ENCODE measurements at places on chromosomes 12 and 14.
A peak's percentile ranks its signal among the peaks of the same experiment; 100 is the strongest.

GRCh38 chr14:89388853-89389252, 28.2 kb downstream of the FOXN3 start:
- no peak for DNase-seq

GRCh38 chr14:91893669-91894068, 26.3 kb upstream of the TC2N start:
- DNase-seq = no peak

DNA sequence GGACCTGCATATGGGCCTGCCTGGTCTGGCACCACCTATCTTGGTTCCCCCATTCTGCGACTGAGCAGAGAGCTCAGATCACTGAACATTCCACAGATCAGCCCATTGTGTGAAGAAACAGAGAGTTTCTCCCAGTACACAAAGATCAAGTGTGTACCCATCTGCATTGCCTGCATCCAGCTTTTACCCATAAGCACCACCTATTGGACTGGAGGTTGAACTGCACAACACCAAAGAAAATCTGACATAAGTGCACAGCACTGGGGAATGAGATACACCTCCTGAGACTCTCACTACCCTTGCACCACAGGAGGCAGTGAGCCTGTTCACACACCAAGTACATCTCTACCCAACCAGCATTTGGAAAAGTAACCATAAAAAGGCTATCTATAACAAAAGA, 362.6 kb upstream of the CLEC14A start:
- no peak for DNase-seq

- no peak for DNase-seq
Measured at GRCh38 chr14:62307844-62308243, 545.6 kb downstream of the SNAPC1 start.

- DNase-seq = no peak
Measured at GRCh38 chr12:14810167-14810952, 3.6 kb downstream of the SMCO3 start.

DNA sequence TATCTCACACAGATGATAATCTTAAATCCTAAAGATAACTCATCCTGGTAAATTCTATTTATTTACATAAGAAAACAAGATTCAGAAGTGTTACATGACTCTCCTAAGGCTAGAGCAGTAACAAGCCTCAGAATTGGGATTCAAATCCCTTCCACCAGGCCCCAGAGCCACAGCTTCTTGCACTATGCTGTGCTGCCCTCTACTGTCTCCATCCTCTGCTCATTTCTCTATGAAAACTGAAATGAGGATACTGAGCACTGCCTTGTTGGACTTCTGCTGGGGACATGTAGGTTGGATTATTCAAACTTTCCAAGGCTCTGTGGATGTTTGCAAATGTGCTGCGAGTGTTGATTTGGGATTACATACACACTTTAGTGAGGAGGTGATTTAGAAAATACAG, 23.5 kb upstream of the C12orf50 start:
- DNase-seq = no peak

- no peak for DNase-seq
Measured at GRCh38 chr12:106042037-106042436, 96.7 kb downstream of the NUAK1 start.

- no peak for DNase-seq
Measured at GRCh38 chr12:12577786-12578185, 15.1 kb upstream of the DUSP16 start.

GRCh38 chr12:100942984-100943749, 148.6 kb downstream of the ANO4 start:
- no peak for DNase-seq

DNA sequence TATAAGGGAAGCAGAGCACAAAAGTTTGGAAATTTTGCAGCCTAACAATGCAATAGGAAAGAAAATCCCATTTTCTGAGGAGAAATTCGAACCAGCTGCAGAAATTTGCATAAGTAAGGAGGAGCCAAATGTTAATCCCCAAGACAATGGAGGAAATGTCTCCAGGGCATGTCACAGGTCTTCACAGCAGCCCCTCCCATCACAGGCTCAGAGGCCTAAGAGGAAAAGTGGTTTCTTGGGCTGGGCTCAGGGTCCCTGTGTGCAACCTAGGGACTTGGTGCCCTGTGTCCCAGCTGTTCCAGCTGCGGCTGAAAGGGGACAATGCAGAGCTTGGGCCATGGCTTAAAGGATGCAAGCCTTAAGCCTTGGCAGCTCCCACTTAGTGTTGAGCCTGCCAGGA, 190.0 kb downstream of the MDGA2 start:
- no peak for DNase-seq

GRCh38 chr12:109995361-109995685, 845 bp downstream of the GIT2 start:
- no peak for DNase-seq

DNA sequence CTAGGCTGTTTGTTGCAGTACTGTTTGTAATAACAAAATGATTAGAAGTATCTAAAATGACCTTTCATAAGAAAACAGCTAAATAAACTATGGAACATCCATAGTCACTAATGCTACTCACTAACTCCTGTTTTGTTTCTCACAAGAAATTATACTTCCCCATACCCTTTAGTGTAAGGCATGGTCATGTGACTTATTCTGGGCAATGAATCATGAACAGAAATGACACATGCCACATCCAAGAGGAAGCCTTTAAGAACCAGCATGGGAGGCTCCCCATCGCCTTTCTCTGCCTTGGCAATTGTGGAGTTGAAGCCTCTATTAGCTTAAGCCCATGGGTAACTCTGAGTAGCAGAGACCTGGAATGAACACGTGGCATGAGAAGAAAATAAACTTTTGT, 49.3 kb downstream of the KSR2 start:
- no peak for DNase-seq

GRCh38 chr12:132702640-132703039, 8.0 kb upstream of the PGAM5 start:
- no peak for DNase-seq

DNA sequence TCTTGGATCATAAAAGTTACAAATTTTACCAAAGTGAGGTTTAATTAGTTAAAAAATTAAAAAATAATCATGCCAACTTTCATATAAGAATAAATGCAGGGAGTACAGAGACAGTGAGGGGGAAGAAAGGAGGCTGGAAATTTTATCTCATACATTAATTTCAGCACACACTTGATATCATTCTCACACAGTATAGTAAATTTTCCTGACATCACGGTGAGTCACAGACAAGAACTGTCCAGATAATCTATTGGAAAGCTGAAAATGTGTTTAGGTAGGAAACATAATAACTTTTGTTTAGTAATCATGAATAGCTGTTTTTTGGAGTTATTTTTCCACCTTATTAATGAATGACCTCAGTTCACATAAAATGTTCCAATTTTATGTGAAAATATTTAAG, 1204.8 kb downstream of the GALC start:
- DNase-seq = no peak

DNA sequence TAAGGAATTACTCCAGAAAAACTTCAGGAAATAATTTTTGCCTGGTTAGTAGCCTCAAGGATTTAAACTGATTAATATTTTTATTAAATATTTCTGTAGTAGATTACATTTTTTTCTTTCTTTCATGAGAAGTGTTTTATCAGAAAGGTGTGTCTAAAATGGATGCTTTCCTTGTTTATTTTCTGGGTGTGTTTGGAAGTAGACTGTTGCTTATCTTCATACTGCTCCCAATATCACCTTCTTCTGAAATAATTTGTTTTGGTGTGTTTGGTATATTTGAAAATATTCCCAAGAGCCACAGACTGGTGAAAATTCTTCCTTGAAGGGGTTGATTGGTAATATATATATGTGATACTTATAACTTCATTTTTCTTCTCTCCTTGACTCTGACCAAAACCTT, 10.1 kb upstream of the REP15 start:
- no peak for DNase-seq

- no peak for DNase-seq
Measured at GRCh38 chr12:132190834-132191500, 46.7 kb downstream of the NOC4L start.

- DNase-seq = peak; percentile 95
Measured at GRCh38 chr12:68406134-68406576, 74.0 kb upstream of the MDM1 start.

- no peak for DNase-seq
Measured at GRCh38 chr12:131355361-131356245, 355.3 kb upstream of the SFSWAP start.

DNA sequence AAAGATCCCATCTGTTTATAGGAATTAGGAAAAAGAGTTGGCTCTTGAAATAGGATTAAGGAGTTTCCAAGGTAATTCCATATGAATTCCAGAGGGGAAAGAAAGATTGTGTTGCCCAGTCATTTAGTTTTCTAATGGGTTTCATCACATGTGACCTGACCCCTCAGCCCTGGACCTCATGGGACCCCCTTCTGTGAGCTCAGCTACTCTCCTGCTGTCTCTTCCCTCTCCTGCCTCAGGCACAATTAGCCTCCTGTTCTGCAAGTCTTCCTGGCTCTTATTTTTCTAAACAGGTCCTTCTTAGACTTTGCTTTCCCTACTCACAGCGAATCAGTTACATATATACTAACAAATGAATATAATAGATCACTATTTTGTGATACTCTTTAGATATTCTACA, 237.7 kb downstream of the TRHDE start:
- DNase-seq = no peak

DNA sequence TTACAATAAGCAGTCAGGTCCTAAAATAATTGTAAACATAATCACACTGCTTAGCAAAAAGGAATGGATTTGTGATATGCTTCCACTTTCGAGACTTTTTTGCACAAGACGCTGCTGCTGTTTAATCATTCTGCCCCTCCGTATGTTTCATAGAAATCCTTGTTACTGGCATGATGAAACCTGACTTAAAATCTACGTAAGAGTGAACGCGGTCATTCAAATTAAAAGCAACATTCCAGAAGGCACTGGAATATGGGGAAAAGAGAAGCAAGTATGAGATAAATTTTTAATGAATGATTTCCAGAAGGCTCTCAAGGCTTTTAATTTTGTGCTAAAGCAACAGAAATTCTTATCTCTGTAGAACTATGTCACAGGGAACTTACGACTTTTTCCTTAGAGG, 1.1 kb downstream of the CNIH1 start:
- no peak for DNase-seq

DNA sequence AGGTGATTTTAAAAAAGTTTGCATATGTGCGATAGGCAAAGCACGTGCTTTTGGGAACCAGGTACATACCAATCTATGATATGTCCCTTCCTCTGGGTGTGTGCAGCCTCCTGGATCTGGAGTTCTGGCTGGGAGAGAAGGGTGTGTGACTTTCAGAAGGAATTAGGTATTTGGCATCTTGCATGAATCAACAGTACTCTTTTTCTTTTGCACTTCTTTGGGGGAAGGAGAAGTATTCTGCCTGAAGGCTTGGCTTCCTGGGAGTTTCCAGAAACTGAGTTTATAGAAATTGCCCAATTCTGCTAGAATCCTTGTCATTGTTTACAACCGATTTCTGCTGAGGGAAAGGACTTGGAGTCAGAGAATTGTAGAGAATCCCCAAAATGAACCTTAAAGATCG, 2.9 kb upstream of the CLMN start:
- no peak for DNase-seq

GRCh38 chr12:50740307-50740706, 23.6 kb upstream of the ATF1 start:
- DNase-seq = no peak

- DNase-seq = no peak
Measured at GRCh38 chr12:49369411-49370145, 2.3 kb downstream of the SPATS2 start.

All from suprapubic skin (tissue), 4 donors.